NCI-H2081 (cell line): ENCODE measurements at places on chromosomes 6 and 20.

- DNase-seq = peak; percentile 96
Observed at GRCh38 chr6:26199057-26199772, 112.0 kb downstream of the HFE start.

DNA sequence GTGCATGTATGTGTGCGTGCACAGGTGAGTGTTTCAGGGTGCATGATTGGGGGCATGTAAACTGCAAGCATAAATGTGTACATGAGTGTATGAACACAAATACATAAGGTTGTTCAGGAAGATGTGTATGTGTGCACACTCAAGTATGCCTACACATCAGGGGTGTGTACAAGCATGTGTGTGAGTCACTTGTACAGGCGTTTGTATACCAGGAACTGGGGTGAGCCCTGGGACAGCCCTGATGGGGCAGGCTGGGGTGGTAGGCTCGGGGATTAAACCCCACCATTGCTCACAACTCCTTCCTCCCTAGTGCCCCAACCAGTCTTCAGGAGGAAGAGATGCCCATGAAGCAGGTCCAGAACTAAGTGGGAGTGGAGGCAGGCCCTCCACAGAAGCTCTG, 4.3 kb downstream of the CRIP3 start:
- DNase-seq = no peak

GRCh38 chr20:62856931-62857619, 4.5 kb downstream of the TCFL5 start:
- DNase-seq = no peak

GRCh38 chr6:44338228-44339122, 4.0 kb upstream of the SPATS1 start:
- DNase-seq = peak; percentile 71

GRCh38 chr20:40643891-40644290, 45.1 kb downstream of the MAFB start:
- no peak for DNase-seq

- DNase-seq = no peak
Observed at GRCh38 chr20:44422083-44422482, 53.6 kb upstream of the TTPAL start.

- DNase-seq = no peak
Observed at GRCh38 chr20:2131366-2131765, 29.7 kb downstream of the STK35 start.

DNA sequence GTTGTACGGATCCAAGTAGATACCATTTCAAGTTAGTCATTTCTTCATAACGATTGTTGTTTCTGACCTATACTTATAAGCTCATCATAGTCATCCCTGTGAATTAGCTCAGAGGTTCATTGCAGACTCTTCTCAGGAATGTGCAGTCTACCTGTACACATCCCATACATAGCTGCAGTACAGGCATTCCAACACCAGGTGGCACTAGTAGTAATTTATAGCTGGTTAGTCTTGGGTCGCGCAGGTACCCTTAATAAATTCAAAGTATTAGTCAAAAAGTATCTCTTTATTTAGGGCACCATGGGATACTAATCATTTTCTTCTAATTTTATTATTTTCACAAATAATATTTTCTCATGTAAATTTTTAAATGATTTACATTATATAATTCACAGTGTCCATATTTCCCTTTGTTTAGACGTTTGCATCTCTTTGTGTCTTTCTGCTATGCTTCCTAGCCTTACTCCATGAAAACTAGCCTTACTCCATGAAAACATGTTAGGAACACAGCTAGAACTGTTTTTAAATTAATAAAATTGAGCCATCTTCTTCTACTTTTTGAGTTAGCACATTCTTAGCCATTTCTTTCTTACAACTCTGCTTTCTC, 128.6 kb upstream of the FAM83B start:
- DNase-seq = peak; percentile 66

- DNase-seq = no peak
Observed at GRCh38 chr6:98384801-98385200, 449.6 kb upstream of the POU3F2 start.

DNA sequence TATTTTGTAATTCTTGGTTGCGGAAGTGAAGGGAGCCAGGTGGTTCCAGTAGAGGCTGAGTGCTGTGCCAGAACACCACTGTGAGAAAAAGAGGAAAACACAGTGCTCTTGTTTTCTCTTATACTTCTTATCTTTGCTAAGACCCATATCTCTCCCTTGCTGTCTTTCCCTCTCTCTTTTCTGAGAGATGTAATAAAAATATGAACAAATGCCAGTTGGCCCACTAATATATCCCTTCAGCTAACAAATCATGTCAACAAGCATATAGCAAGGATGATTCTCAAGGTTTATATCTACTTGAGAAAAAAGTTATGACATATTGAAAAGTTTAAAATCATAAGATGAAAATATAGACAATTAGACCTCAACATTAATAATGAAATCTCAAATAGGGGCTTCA, 758.3 kb downstream of the HDGFL1 start:
- DNase-seq = no peak

DNA sequence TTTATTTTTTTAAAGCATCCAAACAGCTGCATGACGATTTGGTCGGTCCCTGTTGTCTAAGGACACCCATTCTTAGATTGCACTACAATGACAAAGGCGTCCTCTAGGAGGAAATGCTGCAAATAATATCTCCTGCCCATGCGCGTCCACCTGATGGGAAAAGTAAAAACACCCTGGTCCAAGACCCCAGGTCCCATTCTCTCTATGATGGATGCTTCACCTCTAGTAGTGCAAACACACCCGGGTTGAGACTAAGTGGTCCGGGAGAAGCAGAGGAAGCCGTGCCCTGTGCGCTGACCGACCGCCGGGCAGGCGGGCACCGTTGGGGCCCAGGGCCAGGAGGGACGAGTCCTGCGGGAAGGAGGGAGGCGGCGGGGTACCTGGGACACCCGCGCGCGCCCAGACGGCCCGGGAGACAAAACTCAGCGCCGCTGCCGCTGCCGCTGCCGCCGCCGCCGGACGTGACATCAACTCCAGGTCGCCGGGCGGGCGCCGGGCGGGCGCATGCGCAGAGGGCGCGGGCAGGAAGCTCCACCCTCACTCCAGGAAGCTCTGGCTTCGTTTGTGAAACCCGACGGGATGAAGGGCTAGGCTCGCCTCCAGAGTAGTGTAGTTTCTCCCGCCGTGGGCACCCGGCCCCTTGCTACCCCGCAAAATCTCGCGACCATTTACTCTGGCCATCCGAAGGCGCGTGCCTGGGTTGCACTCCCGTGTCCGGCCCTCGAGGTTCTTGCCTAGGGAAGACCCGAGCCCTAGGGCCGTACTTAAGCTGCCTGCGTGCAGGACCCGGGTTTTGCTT, at the start of gene TBC1D7:
Gene TBC1D7, minus strand, starts transcription at position 462 of the 799 bp plus-strand sequence. CDS start 1,639 bp downstream, outside the sequence.
- DNase-seq = peak; percentile 94

- no peak for DNase-seq
Observed at GRCh38 chr6:19713411-19713810, 123.8 kb upstream of the ID4 start.

GRCh38 chr20:47150403-47151152, 205.9 kb downstream of the ZMYND8 start:
- DNase-seq = peak; percentile 10

GRCh38 chr6:94163877-94164276, 744.5 kb upstream of the EPHA7 start:
- no peak for DNase-seq

DNA sequence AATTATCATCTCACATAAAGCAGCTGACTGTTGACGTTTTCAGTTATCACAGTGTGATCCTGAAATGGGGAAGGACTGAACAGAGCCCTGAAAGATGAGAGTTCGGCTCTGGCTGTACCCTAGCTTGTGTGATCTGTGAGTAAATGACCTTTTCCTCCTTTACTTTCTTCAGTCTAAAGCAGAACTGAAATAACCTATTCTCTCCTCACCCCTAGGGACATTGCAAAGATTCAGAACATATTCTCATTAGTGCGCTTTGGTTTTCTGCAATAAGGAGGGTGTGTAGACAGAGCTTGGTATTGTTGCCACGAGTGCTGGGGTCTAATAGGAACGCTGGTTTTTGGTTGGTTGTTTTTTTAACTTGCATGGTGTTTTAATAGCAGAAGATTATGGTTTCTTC, 16.7 kb downstream of the FARS2 start:
- DNase-seq = no peak

- peak; percentile 2 for DNase-seq
Observed at GRCh38 chr6:152136449-152136825, 329.0 kb downstream of the ESR1 start.

DNA sequence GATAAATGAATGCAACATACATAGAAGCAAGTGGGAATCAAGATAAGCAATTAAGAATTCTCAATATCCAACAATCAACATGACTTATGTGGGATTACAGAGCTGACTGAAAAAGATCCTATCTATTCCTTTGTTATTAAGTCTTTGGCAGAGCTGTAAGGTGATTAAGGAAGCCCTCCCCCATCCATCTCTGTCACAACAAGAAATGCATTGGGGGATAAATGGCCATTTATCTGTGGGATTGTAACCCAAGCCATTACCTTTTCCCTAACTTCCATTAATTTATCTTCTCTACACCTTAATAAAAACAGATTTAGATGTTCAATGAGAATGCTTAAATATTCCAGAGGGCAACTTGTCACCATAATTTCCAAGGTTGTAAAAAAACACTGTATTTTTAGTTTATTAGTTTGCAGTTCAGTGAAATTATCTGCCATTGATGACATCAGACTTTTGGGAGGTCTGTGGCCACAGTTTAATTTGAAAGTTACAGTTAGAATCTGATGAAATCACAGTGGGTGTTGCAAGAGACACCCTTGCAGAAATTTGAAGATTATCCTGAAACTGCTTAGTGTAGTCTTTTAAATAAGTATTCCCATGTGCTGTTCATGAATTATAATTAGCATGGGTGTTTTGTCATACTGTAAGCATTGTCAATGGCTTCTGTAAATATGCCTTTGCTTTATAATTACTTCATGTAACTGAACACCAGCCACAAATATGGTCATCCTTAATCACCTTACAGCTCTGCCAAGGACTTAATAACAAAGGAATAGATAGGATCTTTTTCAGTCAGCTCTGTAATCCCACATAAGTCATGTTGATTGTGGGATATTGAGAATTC, 49.4 kb upstream of the FYN start:
- peak; percentile 70 for DNase-seq

DNA sequence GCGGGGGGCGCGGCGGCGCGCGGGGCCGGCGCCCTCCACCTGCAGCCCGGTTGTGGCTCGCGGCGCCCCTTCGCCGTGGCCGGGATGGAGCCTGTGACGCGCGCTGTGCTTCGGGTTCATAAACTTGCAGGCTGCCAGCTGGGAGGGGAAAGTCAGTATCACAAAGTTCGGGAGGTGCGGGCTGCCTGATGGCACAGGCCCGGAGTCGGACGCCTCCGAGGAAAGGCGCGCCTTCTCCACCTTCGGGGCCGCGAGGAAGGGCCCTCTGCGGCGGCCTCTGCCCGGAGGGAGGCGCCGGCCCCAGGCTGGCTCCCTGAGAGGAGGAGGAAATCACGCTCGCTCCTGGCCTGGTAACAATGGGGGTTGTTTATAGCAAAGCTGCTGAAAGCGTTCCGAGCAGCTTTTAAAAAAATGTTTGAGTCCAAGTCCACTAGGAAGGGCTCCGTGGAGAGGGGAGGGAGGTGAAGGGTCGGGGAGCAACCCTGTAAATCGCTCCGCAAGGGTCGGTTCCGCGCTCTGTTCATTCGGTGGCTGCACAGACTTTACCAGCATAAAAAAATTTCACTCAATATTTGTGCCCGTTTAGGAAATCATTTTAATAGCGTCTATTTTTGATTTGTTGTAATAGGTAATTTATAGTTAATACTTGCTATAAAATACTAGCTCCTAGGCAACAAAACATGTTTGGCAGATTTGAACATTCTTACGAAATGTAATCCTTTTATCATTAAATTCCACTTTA, 1.0 kb downstream of the AFDN start:
- peak; percentile 20 for DNase-seq
